RCC 7860 (cell line): ENCODE measurements at places on chromosomes 2 and 18.

GRCh38 chr18:62505669-62506494 lies 16.9 kb upstream of the ZCCHC2 start:
- no peak for DNase-seq

- DNase-seq = no peak
Observed at GRCh38 chr2:20672201-20672951, 5.4 kb downstream of the GDF7 start.

GRCh38 chr2:163878718-163879117 lies 142.9 kb upstream of the FIGN start:
- DNase-seq = no peak

GRCh38 chr18:23992089-23992940 lies 22.2 kb upstream of the TTC39C start:
- no peak for DNase-seq

GRCh38 chr2:11652553-11652952 lies 17.4 kb downstream of the NTSR2 start:
- DNase-seq = no peak

GRCh38 chr18:42925036-42925435 lies 190.4 kb downstream of the RIT2 start:
- no peak for DNase-seq

DNA sequence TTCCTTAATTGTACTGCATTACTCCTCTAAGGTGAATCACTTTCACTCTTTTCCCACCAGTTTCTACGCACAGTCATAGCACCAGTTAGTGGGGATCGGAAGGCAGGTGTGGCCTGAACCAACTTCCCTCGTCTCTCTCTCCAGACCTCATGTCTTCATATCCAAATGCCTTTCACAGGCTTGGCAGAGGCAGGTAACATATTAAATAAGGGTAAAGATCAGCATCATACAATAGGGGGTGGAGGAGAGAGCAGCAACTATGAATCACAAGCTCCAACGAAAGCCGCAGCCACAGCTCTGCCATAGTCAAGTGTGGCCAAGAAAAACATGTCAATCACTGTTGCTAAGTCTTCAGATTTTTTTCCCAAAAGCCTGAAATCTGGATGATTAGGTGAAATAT lies 40.3 kb downstream of the AP1S3 start:
- DNase-seq = peak; percentile 92
